ENCODE measurements at places on chromosomes 13 and 19.

DNA sequence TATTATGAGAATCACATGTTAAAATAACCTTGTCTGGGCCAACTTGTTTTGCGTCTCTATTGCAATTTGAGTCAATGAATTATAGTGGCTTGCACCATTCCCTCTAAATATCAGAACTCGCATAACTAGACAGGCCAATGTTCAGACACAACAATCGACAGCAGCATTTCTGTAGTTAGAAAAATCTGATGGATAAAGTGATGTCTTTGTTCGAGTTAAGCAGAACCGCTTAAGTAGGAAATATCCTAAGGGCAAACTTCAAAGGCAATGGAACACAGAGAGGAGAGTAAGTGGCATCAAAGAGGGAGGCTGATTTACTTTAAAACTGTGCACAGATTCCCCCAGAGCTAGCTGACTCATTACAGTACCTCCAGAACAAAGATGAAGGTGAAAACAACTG lies 333.9 kb downstream of the NALCN start:
- DNase-seq = no peak

DNA sequence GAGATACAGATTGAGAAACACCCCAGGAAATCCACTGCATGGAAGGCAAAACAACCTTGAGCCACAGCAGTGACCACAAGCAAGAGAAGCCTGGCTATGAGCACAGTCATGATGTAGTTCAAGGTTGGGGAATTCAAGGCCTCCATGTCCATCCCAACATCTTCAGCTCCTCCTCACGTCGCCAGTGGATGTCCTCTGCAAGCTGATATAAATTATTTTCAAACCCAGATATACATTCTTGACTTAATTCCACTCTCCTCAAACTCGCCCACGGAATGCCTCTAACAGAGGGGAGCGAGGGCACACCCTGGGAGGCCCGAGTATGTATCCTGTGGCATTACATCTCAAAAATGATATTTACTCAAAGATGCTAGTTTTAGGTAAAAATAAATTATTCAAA lies 105.5 kb downstream of the SHISA2 start:
- DNase-seq = no peak

GRCh38 chr13:53007872-53008271 lies 20.7 kb upstream of the OLFM4 start:
- DNase-seq = no peak

DNA sequence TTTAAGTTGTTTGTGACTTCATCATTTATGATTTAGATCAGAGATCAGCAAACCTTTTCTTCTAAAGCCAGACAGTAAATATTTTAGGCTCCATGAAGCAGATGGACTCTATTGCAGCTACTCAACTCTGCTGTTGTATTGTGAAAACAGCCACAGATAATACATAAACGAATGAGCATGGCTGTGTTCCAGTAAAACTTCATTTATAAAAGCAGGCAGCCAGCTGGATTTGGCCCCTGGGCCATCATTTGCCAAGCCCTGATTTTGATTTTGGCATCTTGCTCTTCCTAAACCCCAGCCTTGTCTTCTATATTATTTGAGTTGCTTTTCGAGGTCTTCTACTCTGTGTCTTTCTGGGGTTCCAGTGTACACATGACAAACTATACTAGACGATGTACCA lies 41.3 kb downstream of the RNASEH2B start:
- no peak for DNase-seq

DNA sequence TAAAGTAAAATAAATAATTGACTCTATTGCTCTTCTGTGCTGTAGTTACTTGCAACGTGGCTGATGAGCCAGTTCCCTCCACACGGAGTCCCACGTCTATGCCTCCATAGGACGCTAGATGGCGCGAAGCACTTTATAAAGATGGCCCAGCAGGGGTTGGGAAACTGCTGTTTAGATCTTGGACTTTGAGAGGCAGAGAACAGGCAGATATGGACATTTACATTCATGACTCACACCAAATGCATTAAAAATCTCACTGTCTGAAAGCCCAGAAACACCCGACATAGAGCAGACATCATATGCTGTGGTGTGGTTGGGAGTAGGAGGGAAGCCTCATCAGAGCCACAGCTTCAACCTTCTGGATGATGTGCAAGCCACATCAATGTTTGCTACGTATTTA lies 643.1 kb upstream of the ARGLU1 start:
- no peak for DNase-seq

DNA sequence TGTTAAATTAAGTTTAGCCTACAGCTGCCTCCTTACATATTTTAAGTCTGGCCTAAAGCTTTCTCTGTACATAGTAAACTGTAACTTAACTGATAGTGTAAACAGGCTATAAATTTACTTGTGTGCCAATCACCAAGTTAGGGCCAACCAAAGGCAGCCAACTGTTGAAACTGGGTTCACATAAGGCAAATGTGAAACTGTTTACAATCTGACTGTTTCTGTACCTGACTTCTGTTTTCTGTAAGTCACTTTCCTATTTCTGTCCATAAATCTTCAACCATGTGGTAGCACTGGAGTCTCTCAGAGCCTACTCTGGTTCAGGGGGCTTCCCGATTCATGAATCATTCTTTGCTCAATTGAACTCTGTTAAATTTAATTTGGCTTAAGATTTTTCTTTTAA lies 103.1 kb downstream of the RAP2A start:
- no peak for DNase-seq

GRCh38 chr19:49816590-49816989 lies 1.5 kb upstream of the MED25 start:
- no peak for DNase-seq

GRCh38 chr13:65594298-65594781 lies 1635.8 kb downstream of the PCDH9 start:
- no peak for DNase-seq

- DNase-seq = no peak
These were observed 23.0 kb downstream of the COL4A1 start for GRCh38 chr13:110283736-110284517.

DNA sequence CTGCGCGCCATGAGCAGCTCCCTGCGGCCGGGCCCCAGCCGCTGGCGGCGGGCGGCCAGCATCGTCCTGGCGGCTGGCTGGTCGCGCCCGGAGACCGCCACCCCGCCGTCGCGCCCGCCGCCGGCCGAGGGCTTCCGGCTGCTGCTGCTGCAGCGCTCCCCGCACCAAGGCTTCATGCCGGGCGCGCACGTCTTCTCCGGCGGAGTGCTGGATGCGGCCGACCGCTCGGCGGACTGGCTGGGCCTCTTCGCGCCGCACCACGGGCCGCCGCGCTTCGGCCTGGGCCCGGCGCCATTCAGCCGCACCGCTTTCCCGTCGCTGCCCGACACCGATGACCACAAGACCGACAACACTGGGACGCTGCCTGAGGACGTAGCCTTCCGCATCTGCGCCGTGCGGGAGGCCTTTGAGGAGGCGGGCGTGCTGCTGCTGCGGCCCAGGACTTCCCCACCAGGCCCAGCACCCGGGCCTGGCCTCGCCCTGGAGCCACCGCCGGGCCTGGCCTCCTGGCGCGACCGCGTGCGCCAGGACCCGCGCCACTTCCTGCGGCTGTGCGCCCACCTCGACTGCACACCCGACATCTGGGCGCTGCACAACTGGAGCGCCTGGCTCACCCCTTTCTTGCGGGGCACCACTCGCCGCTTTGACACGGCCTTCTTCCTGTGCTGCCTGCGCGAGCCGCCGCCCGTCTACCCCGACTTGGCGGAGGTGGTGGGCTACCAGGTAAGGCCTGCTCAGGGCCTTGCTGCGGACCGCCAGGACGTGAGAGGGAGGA lies 518 bp downstream of the NUDT19 start:
- peak; percentile 32 for DNase-seq

DNA sequence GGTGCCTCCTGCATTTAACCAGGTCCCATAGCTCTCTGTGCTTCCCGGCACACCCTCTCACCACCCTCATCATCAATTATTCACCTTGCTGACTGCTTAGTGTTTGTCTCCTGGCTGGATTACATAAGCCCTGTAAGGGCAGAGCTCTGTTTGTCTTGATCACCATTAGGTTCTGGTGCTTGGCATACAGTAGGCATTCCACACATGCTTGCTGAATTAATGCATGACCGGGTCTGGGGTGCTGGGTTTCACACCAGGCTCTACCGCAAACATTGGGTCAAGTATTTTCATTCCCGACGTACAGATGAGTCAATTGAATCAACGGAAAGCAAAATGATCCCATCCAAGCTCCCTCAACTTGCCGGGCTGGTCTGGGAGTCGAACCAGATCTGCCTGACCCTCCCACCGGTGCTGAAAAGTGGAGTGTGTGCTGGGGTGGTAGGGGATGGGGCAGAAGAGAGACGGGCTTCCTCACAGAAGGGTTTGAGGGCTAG lies 28.5 kb downstream of the VAV1 start:
- no peak for DNase-seq

- no peak for DNase-seq
These were observed 316 bp upstream of the ZNF530 start for GRCh38 chr19:57599377-57599760.

DNA sequence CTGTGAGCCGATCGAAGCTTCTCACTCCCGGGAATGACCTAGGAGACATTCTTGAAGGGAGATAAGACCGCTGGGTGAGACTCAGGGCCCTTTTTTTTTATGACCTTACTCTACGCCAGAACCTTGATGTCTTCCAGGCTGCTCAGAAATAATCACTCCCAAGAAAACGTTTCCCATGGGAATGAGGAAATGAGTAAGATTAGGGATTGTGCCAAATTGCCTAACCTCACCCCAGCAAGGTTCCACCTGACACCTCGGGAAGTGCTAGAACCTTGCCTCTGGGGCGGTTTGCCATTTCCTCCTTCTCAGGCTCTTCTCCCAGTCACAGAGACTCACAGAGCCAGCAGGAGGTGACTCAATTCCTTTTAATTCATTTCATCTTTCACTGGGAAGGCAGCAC lies 2.3 kb downstream of the SLC46A3 start:
- no peak for DNase-seq

DNA sequence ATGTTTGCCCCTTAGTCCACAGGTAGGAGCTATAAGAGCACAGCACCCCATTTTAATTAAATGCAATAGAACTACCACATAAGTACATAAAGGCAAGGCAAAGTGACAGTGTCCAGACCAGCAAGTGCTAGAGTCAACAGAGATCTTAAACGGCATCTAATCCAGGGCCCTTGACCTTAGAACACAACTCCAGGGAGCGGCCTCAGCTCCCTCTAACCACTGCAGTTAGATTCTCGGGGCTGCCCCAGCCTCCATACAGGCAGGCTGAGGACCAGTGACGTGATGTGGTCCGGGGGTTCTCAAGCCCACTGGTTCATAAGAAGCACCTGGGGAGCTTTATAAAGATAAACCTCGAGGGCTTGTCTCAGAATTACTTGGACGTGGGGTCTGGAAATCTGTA lies 10.0 kb upstream of the ATP12A start:
- DNase-seq = no peak

- no peak for DNase-seq
These were observed 128.7 kb downstream of the MAB21L1 start for GRCh38 chr13:35347679-35348205.

GRCh38 chr13:87280139-87280538 lies 391.0 kb upstream of the SLITRK5 start:
- no peak for DNase-seq

DNA sequence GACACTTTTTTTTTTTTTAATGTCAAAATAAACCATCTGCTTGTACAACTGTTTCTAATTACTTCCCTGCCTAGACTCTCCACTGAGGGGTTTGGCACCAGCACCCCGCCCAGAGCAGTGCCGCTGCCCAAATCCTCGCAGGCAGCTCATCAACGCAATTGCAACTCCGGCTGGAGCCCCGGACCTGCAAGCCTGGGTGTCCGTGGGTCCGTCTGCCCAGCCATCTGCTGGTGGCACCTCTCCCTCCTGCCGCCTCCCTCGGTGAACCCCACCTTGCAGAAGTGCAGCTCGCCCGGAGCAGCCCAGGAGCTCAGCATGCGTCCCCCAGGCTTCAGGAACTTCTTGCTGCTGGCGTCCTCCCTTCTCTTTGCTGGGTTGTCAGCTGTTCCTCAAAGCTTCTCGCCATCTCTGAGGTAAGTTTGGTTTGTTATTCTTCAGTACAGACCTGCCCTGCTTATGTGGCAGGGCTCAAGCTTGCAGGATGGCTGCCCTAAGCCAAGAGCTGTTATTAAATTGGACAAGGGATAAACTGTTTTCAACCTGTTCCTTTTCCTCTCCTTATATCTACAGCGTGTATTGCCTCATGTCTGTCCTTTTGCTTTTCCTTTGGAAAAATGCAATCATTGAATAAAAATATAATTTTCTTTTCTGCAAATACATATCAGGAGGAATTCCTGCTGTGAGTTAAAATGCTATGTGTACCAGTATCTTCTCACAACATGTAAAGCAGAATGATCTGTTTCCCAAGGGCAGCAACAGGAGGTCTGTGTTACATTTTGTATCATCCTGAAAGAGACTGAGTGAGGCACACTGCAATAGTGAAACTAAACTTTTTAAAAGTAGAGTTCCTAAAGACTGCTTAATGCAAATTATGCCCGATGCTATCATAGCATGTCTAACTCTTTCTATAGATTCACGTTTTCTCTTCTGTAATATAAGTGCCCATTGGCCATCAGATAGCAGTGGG lies at the start of gene ITGBL1:
Gene ITGBL1 (plus strand): TSS at position 157 of the 967 bp plus-strand sequence. CDS start 159 bp downstream, at position 316.
- DNase-seq = no peak

DNA sequence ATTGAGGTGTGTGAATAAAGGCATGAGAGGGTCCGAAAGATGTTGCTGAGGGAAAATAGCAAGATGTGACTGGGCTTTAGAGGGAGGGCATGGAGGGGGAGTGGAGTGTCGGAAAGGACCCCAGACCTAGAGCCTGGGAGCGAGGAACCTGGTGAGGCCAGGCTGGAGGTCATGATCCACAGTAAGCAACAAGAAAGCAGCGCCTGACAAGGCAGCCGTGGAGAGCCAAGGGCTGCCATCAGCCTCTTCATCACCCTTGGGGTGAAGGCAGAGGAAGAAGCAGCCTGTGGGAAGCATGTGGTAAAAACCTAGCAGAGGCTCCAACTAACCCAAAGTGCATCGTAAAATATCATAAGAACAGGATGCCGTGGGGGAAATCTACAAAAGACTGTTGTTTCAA lies 162.8 kb upstream of the SOX1 start:
- DNase-seq = no peak

GRCh38 chr13:72643311-72643989 lies 84.0 kb downstream of the MZT1 start:
- peak; percentile 36 for DNase-seq

DNA sequence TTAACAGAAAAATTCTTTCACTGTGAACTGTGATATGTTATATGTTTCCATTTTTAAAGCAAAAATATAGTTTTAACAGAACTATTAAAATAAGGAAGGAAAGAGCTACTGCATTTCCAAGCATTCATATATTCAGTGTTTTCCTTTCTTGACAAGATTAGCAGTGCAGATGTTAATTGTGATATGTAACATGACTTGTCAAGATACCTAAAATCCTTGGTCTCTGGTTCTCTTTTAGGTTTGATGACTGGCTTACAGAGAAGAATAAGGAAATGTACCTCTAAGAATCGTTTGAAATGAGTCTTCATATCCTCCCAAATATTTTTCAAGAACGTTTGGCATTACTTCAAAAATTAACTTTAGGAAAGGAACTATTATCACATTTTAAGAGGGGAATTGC lies 907.2 kb downstream of the PCDH9 start:
- no peak for DNase-seq

DNA sequence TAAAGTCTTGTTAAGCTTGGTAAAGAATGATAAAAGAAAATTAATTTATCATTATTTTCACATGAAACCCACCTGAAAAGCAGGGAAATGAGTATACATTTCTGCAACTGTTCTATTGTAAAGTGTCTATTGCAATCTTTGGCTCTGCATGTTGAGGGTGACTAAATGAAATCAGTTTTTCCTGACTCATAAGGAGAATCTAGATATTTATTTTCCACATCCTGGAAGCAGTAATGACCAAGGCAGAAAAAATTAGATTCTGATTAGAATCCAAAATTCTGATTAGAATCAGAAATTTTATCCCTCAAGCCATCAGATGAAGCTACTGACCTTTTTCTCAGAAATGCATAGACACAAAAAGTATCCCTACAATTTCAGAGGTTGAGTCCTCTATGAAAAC lies 178.4 kb downstream of the MYO16 start:
- no peak for DNase-seq
